Activated CD8-positive, alpha-beta memory T cell treated with anti-CD3 and anti-CD28 coated beads, Interleukin-2, amount 50 U/mL, for 4 hours (primary cell): ENCODE measurements at places on chromosomes 16 and 17.

DNA sequence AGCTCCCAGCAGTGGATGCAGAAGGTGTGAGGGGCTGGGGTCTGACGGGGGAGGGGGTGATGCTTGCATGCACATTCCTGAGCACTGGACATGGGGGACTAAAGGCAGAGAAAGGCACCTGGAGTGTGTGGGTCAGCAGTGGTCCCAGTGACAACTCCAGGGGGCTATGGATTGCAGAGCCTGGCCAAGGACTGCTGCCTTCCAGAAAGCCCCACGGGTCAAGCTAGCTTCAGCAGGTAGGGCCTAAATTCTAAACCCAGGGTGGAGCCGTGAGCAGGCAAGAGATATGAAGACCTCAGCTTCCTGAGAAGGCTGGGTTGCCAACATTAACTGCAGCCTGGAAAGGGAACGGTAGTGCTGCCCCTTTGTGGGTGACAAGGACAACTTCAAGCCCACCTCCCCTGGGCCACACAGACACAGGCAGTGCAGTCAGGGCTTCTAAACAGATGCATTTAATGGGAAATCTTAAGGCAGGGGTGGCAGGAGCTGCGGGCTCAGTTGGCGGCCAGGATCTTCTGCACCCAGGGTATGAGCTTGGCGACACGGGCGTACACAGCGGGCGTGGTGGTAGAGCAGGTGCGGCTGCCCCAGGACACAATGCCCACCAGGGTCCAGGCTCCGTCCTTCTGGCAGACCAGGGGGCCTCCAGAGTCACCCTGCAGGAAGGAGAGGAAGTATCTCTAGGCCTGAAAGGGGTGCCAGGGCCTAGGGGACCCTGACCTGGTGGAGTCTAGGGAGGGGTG lies 3.1 kb downstream of the CTRB2 start:
- DNase-seq: no peak

- peak; percentile 47 for DNase-seq
Observed at GRCh38 chr17:48131216-48131824, 23.8 kb downstream of the SNX11 start.

GRCh38 chr17:58020401-58020800 lies 13.4 kb upstream of the SRSF1 start:
- DNase-seq: no peak

GRCh38 chr16:55217392-55217791 lies 106.6 kb upstream of the IRX6 start:
- DNase-seq: no peak

DNA sequence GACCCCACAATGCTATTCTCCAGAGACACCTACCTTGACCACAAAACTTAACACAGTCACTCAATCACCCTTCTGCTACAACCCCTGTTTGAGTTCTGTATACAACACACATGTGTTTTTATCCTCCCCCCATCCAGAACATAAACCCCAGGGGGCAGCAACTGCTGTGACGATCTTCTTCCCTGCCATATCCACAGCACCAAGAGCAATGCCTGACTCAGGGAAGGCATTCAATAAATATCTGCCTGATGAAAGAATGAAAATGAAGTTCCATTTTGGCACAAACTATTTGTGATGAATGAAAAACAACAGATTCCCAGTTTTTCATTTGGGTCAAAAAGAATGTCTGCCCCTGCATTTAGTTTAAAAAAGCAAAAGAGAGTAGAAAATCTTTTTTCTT lies 27.0 kb downstream of the ASIC2 start:
- no peak for DNase-seq

DNA sequence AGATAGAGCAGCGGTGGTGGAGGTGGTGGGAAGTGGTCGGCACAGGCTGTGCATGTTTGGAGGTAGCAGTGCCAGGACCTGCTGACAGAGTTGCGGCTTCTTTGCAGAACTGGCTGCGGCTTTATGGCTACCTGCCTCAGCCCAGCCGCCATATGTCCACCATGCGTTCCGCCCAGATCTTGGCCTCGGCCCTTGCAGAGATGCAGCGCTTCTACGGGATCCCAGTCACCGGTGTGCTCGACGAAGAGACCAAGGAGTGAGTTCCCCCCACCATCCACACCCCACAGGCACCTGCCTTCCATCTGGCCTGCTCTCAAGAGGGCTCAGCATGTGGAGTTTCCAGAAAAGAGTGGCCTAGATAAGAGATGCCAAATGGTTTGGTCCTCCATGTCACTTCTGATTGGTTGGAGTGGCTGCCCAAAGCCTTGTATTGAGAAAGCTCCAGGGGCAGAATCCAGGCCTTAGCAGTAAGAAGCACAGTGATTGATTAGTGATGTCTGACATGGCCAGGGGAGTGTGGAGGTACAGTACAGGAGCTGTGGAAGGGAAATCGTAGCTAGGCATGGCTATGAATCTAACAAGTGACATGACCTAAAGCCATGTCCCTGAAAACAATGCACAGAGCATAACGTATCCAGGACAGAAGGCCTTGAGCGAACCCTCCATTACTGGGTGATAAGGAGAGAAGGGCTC lies 12.0 kb downstream of the MMP15 start:
- no peak for DNase-seq
